WTC11 (cell line): ENCODE measurements at places on chromosomes 16 and 17. TPM values are rescaled to one million over a fixed set of nuclear protein-coding genes. Genes with fewer than 3 reads are reported as not detected.

DHRS7C gene
- not detected in 3 replicates for total RNA-seq

GAST gene
- total RNA-seq, result not detected in 3 replicates

TAC4 gene
- not detected in 3 replicates for total RNA-seq

VKORC1 gene
- 85.7 to 114 TPM (median 110 TPM) in 3 replicates for total RNA-seq

KRTAP1-1 gene
- total RNA-seq, result not detected in 3 replicates

CCT6B gene
- total RNA-seq, result 2.1 to 2.8 TPM (median 2.5 TPM) in 3 replicates

DNA sequence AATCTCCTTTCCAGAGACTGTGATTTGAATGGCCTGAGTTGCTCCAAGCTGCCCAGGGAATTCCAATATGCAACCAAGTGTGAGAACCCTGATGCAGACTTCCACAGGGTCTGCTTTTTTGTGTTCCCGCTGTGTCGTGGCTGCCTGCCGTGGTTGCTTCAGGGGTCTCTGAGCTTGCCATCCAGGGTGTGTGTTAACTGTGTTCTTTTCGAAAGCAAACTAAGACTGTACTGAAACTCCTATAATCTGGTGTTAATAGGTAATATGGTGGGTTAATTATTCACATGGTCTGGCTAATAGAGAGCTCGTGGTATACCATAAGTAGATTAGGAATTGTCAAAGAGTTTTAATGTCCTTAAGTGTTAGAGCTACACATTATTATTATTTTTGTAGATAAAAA lies 20.7 kb downstream of the UBN1 start:
- DNase-seq, result no peak
- no peaks in the 10 kb centered on the region for H3K4me1 ChIP-seq
- H3K36me3 ChIP-seq, result peaks cover 45% of the 10 kb centered on the region
- no peak overlapping the region for H3K4me3 ChIP-seq
- no peak overlapping the region for H3K27ac ChIP-seq

DNA sequence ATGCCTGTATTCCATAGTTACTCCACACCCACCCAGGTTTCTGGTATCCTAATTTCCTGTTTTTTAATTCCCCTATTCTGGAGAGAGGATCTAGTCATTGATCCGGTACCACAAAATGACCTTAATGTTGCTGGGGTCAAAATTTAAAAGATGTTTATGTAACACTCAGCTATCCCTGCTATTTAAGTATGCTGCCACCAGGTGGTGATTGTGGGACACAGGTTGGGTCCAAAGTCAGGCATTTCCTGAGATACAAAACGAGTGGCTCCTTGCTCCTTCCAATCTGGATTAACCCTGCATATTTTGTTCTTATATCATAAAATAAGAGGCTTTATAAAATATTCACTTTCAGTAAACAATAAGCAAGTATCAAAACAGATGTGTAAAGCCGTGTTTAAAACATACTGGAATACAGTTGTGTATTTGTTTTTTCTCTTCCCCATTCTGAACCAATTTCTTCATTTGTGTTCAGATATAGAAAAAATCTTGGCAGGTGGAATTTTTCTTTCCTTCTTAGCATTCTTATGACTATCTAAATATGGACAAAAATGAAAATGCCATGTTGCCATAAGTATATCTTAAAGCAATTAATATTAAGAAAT lies 16.3 kb downstream of the HS3ST4 start:
- H3K36me3 ChIP-seq, result no peaks in the 10 kb centered on the region; the same call in 1 of the 2 replicates
- H3K4me1 ChIP-seq, result peaks cover 17% of the 10 kb centered on the region
- H3K27ac ChIP-seq, result no peak overlapping the region
- H3K4me3 ChIP-seq, result no peak overlapping the region
- no peaks in the 10 kb centered on the region for H3K27me3 ChIP-seq
- DNase-seq, result peak; percentile 58

- H3K27ac ChIP-seq, result peak overlapping the region; percentile 62
- peaks cover 78% of the 10 kb centered on the region for H3K4me1 ChIP-seq
- H3K27me3 ChIP-seq, result no peaks in the 10 kb centered on the region
- no peaks in the 10 kb centered on the region for H3K36me3 ChIP-seq
- no peak overlapping the region for H3K4me3 ChIP-seq
- no peak for DNase-seq
These were observed 62.6 kb downstream of the KSR1 start for GRCh38 chr17:27518545-27519521.

GRCh38 chr16:87115646-87116045 lies 201.5 kb downstream of the C16orf95 start:
- peaks cover 7% of the 10 kb centered on the region; the same call in 1 of the 2 replicates for H3K27me3 ChIP-seq
- H3K27ac ChIP-seq, result no peak overlapping the region
- no peaks in the 10 kb centered on the region for H3K36me3 ChIP-seq
- DNase-seq, result no peak
- no peak overlapping the region for H3K4me3 ChIP-seq

DNA sequence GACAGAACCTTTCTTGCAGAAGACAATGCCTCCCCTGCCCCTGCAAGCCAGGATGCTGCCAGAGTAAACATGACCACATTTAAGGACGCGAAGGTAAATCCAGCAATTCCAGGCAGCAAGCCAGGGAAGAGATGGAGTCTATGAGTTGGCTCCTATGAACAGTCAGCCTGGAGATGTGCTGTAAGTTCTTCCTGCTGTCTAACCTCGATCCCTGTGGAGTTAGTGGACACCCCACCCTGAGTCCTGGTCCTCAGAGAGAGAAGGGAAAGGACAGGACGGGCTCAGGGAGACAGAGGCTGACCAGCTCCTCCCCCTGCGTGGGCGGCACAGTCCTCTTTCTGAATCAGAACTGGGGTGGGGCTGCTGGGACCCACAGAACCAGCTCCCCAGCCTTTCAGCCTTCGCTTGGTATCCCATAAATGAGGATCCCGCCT lies 24.9 kb downstream of the CDC42EP4 start:
- peaks cover 35% of the 10 kb centered on the region for H3K4me1 ChIP-seq
- peak overlapping the region; percentile 70 for H3K27ac ChIP-seq
- no peak for DNase-seq

DNA sequence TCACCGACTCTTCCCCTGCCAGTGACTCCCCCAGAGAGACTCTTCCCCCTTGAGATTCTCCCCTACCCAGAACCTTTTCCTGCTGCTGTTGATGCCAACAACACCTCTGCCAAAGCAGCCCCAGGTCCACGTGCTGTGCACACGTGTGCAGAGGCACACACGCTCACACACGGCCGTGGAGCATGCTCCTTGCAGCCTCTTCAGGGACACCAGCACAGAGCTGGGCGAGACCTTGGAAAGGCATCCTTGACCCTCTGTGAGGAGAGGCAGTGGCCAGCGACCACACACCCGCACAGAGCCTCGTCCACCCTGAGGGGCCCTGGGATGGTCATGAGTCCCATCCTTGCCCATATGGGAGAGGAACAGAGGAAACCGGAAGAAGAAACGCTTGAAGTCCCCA lies 181.9 kb downstream of the RBFOX3 start:
- no peak for DNase-seq
- H3K36me3 ChIP-seq, result 0 out of 2 replicates have a peak, but pooled peaks cover 3% of the 10 kb centered on the region
- H3K4me3 ChIP-seq, result no peak overlapping the region
- no peaks in the 10 kb centered on the region for H3K4me1 ChIP-seq

GRCh38 chr16:27617665-27618064 lies 67.7 kb downstream of the KATNIP start:
- H3K27ac ChIP-seq, result no peak overlapping the region
- no peaks in the 10 kb centered on the region for H3K27me3 ChIP-seq
- no peak for DNase-seq
- peaks cover 7% of the 10 kb centered on the region; the same call in 1 of the 2 replicates for H3K36me3 ChIP-seq
- H3K4me1 ChIP-seq, result peaks cover 14% of the 10 kb centered on the region
- no peak overlapping the region for H3K4me3 ChIP-seq

GRCh38 chr16:22282254-22282892 lies 14.8 kb upstream of the POLR3E start:
- peaks cover 16% of the 10 kb centered on the region for H3K4me1 ChIP-seq
- DNase-seq, result no peak
- no peaks in the 10 kb centered on the region for H3K27me3 ChIP-seq
- no peak overlapping the region for H3K4me3 ChIP-seq

DNA sequence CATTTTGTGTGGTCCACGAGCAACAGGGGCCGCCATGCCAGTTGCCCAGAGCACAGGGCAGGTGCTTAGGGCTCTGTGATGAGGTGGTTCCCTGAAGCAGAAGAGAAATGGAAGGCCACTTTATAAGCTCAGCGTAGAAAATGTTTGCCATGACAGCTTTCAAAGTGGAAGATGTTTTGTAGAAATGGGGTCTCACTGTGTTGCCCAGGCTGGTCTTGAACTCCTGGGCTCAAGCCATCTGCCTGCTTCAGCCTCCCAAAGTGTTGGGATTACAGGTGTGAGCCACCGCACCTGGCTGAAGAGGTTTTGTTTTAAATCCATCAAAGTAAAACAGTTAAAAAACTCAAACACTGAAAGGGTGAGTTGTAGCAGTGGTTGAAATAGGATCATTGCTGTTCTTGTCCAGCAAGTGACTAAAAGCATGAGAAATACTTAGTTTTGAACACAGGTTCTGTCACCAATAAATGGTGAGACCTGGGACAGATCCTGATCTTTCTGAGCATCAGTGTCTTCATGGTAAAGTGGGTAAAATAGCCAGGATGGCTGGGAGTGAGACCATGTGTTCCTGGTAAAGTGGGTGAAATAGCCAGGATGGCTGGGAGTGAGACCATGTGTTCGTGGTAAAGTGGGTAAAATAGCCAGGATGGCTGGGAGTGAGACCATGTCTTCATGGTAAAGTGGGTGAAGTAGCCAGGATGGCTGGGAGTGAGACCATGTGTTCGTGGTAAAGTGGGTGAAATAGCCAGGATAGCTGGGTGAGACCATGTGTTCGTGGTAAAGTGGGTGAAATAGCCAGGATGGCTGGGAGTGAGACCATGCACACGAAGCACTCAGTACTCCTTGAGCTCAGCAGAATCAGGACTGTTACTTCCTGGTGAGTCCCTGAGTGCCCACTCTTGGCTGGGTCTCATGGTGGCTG lies 46.0 kb downstream of the BANP start:
- H3K4me1 ChIP-seq, result no peaks in the 10 kb centered on the region
- peak overlapping the region; percentile 41 for H3K27ac ChIP-seq
- no peak for DNase-seq
- H3K27me3 ChIP-seq, result no peaks in the 10 kb centered on the region
- H3K4me3 ChIP-seq, result no peak overlapping the region

GRCh38 chr16:13621639-13622038 lies 298.3 kb upstream of the ERCC4 start:
- H3K27me3 ChIP-seq, result peaks cover 4% of the 10 kb centered on the region; the same call in 1 of the 2 replicates
- H3K36me3 ChIP-seq, result peaks cover 10% of the 10 kb centered on the region
- peak overlapping the region; percentile 16; the same call in 1 of the 2 replicates for H3K4me3 ChIP-seq
- H3K27ac ChIP-seq, result peak overlapping the region; percentile 96
- DNase-seq, result no peak
- H3K4me1 ChIP-seq, result peaks cover 32% of the 10 kb centered on the region

DNA sequence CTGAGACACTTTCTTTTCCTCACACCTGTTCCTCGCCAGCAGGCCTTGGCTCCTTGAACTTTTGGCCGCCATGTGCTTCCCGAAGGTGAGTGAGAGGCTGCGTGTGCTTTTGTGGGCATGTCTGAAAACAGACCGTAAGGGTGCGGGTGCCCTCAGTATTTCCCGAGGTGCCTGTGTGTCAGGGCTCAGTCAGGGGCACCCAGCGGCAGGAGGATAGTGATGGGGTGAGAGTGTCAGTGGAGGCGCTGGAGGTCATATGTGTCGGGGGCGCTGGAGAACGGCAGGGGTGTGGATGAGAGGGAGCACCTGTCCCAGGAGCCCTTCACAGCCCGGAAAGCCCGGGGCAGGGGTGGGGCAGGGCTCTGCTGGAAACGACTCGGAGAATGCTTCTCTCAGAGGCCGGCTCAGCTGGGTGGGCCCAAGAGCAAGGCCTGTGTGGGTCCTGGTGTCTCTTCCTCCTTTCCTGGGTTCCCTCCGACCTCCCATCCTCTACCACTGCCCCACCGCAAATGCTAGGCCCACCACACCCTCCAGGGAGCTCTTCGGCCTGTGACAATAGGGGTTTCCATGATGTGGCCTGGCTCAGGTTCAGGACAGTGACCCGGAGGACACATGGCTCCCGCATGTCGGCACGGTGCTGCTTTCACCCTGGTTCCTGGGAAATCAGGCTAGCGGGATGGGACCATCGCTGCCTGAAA lies 451 bp downstream of the IL32 start:
- H3K27me3 ChIP-seq, result no peaks in the 10 kb centered on the region
- DNase-seq, result no peak
- peak overlapping the region; percentile 88; the same call in 1 of the 2 replicates for H3K27ac ChIP-seq
- H3K4me3 ChIP-seq, result no peak overlapping the region
- peaks cover 22% of the 10 kb centered on the region for H3K4me1 ChIP-seq
- H3K36me3 ChIP-seq, result no peaks in the 10 kb centered on the region

- H3K36me3 ChIP-seq, result peaks cover 70% of the 10 kb centered on the region
- no peak for DNase-seq
- H3K27me3 ChIP-seq, result no peaks in the 10 kb centered on the region
- no peak overlapping the region for H3K4me3 ChIP-seq
- H3K27ac ChIP-seq, result no peak overlapping the region
- no peaks in the 10 kb centered on the region for H3K4me1 ChIP-seq
These were observed 7.1 kb downstream of the SRCAP start for GRCh38 chr16:30706046-30706445.

- no peak overlapping the region for H3K4me3 ChIP-seq
- 0 out of 2 replicates have a peak, but pooled peaks cover 2% of the 10 kb centered on the region for H3K36me3 ChIP-seq
- H3K27ac ChIP-seq, result no peak overlapping the region
- peaks cover 5% of the 10 kb centered on the region; the same call in 1 of the 2 replicates for H3K27me3 ChIP-seq
- no peaks in the 10 kb centered on the region for H3K4me1 ChIP-seq
- no peak for DNase-seq
These were observed 11.9 kb upstream of the ENGASE start for GRCh38 chr17:79062691-79063090.

DNA sequence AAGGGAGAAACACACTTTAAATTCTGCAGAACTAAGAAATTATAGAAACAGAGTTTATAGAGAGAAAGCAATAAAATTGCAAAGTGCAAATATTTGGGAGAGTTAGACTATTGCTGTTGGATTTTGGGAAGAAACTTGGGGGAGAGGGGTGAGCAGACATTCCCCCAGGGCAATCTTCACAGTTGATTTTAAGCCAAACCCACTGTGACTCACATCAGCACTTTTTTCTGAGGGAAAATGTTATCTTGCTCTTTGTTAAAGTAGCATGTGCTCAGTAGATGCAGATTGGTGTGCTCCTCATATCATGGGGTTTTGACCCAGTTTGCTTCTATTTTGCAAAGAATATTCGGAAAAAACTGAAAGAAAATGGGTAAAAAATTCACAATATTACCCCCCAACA lies 367.6 kb downstream of the CDH11 start:
- H3K27ac ChIP-seq, result no peak overlapping the region
- H3K4me1 ChIP-seq, result peaks cover 3% of the 10 kb centered on the region; the same call in 1 of the 2 replicates
- DNase-seq, result no peak
- no peak overlapping the region for H3K4me3 ChIP-seq

- H3K4me1 ChIP-seq, result no peaks in the 10 kb centered on the region
- no peak overlapping the region for H3K27ac ChIP-seq
- H3K4me3 ChIP-seq, result no peak overlapping the region
- DNase-seq, result peak; percentile 84
These were observed 24.9 kb downstream of the SBK1 start for GRCh38 chr16:28317040-28317880.

GRCh38 chr17:29728490-29728889 lies 105.8 kb upstream of the CORO6 start:
- no peaks in the 10 kb centered on the region for H3K27me3 ChIP-seq
- peaks cover 2% of the 10 kb centered on the region; the same call in 1 of the 2 replicates for H3K36me3 ChIP-seq
- no peak overlapping the region for H3K27ac ChIP-seq
- peaks cover 19% of the 10 kb centered on the region for H3K4me1 ChIP-seq
